ENCODE measurements at places on chromosomes 5 and 9.

DNA sequence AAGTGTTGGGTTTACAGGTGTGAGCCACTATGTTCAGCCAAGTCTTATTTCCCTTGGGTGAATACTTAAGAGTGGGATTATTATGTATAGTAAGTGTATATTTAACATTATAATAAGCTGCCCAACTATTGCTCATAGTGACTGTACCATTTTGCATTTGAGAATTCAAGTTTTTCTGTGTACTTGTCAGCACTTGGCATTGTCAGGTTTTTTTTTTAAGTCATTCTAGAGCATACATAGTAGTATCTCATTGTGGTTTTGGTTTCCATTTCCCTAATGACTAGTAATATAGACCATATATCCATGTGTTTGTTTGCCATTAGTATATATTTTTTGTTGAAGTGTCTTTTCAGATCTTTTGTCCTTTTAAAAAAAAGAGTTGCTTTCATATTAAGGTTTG lies 10.5 kb upstream of the ELL2 start:
- no peak for DNase-seq

DNA sequence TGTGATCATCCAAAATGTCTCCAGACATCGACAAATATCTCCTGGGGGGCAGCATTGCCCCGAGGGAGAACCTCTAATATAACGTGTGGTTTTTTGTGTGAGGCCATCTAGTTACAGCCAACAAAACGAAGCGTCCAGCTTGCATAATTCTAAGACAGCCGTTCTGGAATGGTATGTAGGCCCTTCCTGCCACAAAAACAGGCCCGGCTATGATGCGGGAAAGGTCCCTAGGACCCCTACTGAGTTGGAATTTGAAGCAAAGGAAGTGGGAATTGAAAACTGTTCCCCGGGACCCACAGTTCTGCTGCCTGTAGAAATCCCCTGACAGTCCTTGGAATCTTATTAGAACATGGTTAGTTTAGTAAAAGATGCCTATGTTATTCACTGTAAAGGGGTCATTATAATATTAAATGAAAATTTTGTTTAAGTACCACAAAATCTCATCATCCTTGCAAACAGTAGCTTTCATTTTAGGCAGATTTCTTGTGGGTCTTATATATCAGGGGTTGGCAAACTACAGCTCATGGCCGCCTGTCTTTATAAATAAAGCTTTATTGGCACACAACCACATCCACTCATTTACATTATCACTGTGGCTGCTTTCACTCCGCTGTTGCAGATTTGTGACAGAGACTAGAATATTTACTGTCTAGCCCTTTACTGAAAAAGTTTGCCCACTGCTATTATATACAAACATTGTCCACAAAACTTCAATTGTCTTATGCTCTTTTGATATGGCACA lies 70.7 kb downstream of the MSX2 start:
- no peak for DNase-seq

- no peak for DNase-seq
These were observed 34.3 kb upstream of the OLFM1 start for GRCh38 chr9:135053133-135053532.

GRCh38 chr9:32866273-32866672 lies 82.9 kb downstream of the TMEM215 start:
- DNase-seq, result no peak

GRCh38 chr5:61342071-61342501 lies 10.0 kb downstream of the ZSWIM6 start:
- DNase-seq, result no peak

GRCh38 chr5:124544366-124545055 lies 201.9 kb downstream of the ZNF608 start:
- DNase-seq, result no peak

DNA sequence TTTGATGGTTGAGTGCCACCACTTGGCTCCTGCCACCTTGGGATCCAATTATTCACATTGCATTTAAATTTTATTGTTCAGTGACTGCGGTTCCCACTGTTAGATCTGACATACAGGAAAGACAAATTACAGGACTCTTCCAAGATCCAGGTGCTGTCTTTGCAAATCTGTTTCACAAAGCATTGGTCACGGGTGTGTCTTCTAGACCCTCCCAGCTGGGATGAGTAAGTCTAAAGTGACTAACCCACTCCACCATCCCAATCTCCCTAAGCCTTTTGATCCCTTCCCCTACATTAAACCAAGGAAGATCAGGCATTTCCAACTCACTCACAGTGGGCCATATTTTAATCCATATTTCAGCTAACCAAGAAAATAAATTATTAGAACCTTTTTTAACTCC lies 1016.3 kb upstream of the CTNND2 start:
- DNase-seq, result no peak

GRCh38 chr5:137699336-137700281 lies 36.3 kb downstream of the KLHL3 start:
- no peak for DNase-seq

- no peak for DNase-seq
These were observed 47.3 kb upstream of the ANXA1 start for GRCh38 chr9:73104342-73104741.

- no peak for DNase-seq
These were observed 18.7 kb upstream of the PARP8 start for GRCh38 chr5:50647726-50648125.

DNA sequence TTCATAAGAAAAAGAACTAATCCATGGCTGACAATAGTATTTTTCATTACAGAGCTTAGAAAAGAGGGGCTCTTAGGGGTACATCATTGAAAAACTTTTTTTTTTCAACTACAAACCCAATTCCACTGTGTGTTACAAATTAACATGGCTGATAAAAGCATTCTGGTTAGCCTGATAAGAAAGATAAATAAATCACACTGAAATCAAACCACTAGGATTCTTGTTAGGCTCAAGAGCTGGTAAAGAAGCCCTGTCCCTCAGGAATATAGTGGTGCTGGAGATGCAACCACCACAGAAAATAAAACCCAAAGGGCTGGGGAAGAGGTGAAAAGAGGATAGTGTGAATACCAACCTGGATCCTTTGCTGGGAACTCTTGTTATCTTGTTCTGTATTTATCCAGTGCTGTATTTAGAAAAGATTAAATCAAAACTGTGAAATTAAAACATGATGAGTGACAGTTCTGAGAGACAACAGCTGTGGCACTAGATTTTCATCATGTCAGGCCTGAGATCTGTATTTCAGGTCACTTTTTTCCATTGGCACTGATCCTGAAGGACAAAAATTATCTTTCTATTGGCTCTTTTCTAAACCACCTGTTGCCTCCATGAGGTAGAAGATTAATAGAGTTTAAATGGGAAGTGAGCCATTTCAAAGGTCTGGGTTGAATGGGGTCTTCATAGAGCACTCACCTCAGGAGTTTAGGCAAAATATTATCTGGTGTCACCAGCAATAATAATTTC lies 118.6 kb downstream of the ARRDC3 start:
- no peak for DNase-seq

DNA sequence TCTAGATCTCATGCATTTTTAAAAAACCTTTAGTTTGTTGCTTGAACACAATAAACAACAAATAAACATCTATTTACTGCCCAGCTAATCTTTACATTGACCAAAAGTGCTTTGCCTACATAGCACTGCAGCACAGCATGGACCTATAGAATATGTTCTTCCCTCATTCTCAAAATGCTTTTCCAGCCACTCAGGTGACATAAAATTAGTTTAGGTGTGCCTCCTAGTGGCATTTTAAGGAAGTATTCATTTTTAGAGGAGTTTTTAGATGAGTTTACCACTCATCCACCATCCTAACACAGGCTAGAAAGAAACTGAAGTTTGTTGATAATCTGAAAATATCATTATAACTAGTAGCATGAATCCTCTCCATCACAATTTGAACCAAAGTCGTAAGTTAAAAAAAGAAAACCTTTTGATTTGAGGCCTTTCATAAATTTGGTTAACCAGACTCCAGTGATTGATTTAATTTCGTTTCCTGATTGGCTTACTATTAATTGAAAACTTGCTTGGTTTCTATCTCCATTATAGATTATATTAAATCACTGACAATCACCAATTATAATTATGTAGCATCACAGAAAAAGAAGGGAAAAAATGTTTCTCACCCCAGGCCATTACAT lies 12.6 kb downstream of the PLGRKT start:
- no peak for DNase-seq

DNA sequence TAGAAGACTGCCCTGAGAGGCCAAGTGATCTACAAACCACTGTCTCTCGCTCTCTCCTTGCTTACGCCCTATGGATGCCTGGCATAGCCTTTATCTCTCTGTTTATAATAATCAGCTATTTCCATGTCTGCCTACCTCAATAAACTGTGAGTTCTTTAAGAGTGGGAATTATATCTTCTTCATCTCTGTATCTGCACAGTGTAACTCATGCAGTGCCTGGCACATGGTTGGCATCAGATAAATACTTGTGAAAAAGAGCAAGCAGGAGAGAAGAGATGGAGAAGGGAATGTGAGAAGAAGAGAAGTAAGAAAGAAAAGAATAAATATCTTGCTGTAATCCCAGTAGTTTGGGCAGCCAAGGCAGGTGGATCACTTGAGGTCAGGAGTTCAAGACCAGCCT lies 94.6 kb upstream of the TNPO1 start:
- no peak for DNase-seq

- DNase-seq, result no peak
These were observed 297.3 kb downstream of the NR3C1 start for GRCh38 chr5:143106174-143106573.

DNA sequence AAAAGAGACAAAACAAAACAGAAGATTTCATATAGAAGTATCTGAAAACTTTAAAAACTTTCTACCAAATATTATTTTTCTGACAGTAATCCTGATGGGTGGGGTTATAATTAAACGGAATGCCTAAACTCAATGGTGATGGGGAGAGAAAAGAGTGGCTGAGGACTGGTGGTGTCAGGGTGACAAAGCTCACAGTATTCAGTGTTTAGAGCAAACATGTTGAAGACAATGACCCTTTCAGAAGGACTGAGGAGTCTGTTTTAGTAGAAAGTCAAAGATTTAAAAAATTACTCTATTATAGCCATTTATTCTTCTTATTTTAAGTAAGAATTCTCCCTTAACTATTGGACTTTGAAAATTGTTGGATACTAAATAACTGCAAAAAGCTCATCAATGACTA lies 1144.0 kb downstream of the TAF11L14 start:
- DNase-seq, result no peak

DNA sequence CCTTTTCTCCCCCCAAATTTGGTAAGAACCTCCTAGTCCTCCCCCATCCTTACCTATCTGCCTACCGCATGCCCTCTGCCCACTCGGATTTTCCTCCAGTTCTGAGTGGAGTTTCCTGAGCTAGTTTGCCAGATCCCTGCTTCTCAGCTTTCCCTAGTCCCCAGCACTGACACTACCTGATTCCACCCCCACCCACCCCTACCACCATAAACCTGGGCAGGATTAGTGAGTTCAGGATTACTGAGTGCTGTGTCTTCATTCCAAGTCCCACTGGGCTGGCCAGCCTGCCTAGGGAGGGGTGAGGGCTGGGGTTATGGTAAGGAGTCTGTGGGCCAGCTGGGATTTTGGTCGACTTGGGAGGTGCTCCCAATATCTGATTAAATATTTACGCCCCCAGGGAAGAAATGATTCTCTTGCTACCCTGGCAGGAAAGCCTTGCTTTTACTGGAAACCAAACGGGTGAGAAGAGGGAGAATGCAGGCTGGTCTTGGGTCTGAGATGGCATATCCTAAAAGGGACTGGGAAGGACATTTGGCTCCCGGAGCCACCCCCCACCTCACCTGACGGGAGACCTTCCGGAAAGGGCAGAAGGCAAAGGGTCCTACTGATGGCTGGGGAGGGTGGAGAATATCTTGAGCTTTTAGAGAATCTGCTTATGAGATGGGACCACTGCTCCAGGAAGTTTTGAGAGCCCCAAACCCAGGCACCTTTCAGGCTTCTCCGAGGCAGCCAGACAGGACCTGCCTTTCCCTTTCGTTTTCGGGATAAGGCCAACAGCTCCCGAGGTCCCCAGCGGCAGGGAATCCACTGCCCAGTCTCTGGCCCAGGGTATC lies 3.7 kb downstream of the PITX1 start:
- no peak for DNase-seq

DNA sequence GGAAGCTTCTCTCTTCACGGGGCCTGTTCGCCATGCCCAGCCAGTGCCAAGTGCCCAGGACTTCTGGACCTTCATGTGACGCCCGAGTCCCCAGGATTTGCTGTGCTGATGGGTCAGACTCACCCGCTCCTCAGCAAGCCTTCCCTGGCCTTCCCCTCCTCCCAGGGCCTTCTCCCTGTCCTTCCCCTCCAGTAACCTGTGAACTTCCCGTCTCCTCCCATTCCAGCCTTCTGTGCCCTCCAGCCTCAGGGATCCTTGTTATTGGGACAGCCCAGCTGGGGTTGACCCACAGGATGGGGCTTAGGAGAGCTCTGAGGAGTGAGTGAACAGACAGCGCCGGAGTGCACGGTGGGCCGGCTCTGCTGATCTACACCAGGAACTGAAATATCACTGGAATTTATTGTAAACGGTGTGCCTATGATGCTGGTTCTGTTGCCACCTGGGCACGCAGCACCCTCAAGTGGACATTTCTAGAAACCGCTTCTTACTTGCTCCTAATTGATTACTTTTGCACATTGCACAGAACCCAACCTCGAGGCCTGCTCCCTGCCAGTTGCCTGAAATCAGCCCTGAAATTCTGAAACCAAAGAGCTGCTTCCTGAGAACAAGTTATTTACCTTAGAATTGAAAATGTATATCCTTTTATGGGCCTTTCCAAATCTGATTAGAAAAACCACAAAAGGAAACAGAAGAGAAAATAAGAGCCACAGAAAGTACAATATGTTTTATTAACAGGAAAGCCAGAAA lies 1.5 kb downstream of the SPAAR start:
- DNase-seq, result no peak

GRCh38 chr9:124299515-124300090 lies 41.9 kb downstream of the NEK6 start:
- DNase-seq, result no peak

DNA sequence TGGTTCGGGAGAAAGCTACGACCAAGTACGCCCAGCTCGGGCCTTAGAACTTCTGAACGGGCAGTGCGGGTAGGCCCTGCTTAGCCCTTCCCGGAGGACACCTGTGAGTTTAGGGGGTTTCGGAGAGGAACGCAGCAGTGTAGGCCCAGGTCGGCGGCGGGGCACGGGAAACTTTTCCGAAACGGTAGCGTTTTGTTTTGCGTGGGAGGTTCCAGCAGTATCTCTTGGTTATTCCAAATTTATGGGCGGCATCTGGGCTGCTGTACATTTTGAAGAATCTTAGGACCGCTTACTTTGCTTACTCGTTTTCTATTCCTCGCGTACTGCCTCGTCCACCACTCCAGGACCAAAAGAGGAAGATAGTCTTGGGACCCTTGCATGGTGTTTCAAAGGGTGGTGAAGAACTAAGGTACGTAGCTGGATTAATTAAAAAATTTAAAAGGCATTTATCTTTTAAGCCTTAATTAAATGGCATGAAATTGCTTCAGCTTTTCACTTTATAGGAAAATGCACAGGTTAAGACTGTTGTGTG lies 492 bp downstream of the TENT2 start:
- DNase-seq, result no peak

- no peak for DNase-seq
These were observed 67.6 kb downstream of the SHB start for GRCh38 chr9:38001430-38001829.

- no peak for DNase-seq
These were observed 243.9 kb upstream of the KLF4 start for GRCh38 chr9:107733523-107733894.

All from NCI-H524 treated with DMSO at 0.1 percent for 48 hours (cell line).